ENCODE measurements at places on chromosomes 4 and X. TPM values are rescaled to one million over a fixed set of nuclear protein-coding genes. Genes with fewer than 3 reads are reported as not detected.

DNA sequence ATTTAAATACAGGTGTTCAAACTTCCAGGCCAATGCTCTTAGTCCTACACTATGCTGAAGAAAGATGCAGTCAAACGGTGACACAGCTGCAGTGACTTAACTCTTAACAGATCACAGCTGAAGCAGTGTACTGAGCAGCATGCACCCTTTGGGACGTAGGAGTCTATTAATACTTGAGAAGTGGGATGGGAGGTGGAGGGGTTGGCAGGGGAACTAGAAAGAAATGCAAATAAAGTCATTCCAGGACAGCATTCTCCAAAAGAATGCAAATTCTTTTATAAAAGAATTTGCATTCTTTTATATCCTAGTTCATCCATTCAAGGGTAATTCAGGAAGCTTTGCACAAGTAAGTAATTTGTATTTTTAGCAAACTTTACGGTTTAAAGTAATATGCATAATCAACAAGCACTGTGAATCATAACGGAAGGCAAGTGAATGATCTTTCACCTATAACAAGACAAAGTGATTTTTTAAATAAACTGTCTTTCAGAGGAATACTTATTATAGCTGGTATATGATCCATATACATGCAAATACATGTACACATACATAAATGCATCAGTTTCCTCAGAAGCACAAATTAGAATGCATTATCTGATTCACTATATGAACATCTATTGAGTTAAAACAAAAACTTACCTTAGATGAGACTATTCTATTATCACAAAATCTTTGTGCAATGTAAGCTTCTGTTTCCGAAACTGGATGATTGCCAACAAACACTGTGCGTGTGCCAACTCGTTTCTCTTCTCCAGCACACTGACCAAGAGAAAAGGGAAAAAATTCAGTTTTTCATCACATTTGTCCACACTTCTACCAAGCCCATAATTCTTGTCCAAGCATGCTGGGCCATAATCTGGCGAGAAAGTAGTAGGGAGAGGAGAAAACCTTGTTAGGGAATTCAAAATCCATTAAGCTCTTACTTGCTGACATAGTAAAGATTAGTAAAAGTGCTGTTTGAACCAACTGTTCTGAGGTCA lies 106.5 kb downstream of the ATP11C start:
- no peaks in the 10 kb centered on the region for H3K36me3 ChIP-seq
- H3K4me1 ChIP-seq: peaks cover 21% of the 10 kb centered on the region
- H3K27ac ChIP-seq: no peak overlapping the region
- H3K27me3 ChIP-seq: no peaks in the 10 kb centered on the region
- peak; percentile 42 for DNase-seq

GRCh38 chr4:153906231-153906630 lies 117.3 kb upstream of the SFRP2 start:
- H3K36me3 ChIP-seq: no peaks in the 10 kb centered on the region
- no peak for DNase-seq
- H3K27me3 ChIP-seq: no peaks in the 10 kb centered on the region
- no peak overlapping the region for H3K27ac ChIP-seq
- no peaks in the 10 kb centered on the region for H3K4me1 ChIP-seq

PROM1 gene
- 2.0 TPM for total RNA-seq

HAUS3 gene
- total RNA-seq: 30.0 TPM
